ENCODE measurements at places on chromosomes 6 and 20.

- no peak for DNase-seq
These were observed 155.9 kb downstream of the NRN1 start for GRCh38 chr6:5850848-5851255.

- DNase-seq, result no peak
These were observed 42.4 kb downstream of the HFE start for GRCh38 chr6:26129656-26130055.

- no peak for DNase-seq
These were observed 1.3 kb downstream of the PRND start for GRCh38 chr20:4722993-4723392.

DNA sequence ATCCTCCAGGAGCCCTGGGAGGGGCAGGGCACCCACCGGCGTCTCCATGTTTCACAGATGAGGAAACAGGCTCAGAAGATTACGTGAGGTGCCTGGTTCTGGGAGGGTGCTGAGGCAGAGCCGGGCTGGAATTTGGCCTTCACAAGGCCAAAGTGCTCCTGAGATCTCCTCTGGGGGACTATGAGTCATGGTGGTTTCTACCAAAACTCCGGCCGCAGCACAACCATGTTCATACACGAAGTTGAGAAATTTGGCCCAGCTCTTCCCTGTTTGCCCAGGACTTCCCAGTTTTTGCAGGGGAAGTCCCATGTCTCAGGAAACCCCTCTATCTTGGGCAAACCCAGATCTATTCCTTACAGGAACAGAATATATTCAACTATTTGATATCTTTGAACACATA lies 172.9 kb upstream of the CDYL start:
- no peak for DNase-seq

DNA sequence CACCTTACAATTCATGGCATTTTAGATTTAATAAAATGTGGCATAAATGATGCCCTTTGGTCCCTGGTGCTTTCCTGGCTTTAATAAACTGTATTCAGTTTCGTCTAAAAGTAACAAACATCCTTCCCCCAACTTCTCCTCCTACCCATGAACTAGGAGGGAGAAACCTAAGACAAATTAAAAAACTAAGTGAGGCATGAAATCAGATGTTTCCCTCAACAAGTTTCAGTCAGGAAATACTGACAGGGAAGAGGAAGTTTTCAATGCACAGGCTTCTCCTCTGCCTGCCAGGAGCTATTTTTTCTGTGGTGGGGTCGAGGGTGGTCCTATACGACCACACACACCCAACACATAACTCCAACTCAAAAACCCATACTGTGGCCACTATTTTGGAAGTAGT lies 10.0 kb downstream of the HBS1L start:
- DNase-seq, result no peak

DNA sequence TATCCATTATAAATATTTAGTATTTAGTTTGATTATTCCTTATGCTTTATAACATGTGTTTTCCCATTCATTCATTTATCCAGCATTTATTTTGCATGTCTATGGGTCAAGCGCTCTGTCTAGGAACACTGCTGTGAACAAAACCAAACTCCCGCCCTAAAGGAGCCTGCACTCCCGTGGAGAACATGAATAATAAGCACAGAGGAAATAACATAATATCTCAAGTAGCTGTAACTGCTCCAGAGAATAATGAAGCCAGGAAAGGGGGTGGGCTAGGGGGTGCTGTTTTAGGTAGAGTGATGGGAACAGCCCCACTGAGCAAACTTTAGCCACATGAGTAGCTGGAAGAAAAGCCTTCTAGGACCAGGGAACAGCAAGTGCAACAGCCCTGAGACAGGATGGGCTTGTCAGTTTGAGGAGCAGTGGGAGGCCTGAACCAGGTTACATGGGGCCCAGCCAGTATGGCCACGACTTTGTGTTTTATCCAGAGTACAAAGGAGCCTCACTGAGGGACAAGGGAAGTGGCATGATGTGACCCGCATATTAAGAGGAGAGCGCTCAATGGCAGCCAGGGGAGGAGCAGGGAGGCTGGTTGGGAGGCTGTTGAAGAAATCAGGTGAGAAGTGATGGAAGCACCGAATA lies 24.4 kb upstream of the PRND start:
- no peak for DNase-seq

DNA sequence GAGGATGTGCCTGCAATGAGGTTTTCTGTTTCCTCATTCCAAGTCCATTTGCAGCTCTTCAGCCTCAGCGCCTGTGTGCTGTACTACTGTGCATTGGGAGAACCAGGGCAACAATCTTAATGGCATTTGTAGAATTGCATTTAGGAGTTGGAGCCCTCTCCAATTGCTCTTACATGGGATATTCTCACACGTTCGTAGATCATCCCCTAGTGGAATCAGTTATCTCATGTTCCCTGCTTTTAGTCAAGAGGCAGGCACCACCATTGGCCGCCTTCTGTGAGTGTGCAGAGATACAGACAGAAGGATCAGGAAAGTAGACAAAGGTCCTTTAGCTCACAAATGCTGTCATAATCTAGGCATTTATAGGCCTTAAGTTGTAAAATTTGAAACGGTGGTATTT lies 84.2 kb upstream of the RGS17 start:
- no peak for DNase-seq

Data from chondrocyte (in vitro differentiated cells).